ENCODE measurements at places on chromosomes 1 and 21. TPM values are rescaled to one million over a fixed set of nuclear protein-coding genes. Genes with fewer than 3 reads are reported as not detected.

DNA sequence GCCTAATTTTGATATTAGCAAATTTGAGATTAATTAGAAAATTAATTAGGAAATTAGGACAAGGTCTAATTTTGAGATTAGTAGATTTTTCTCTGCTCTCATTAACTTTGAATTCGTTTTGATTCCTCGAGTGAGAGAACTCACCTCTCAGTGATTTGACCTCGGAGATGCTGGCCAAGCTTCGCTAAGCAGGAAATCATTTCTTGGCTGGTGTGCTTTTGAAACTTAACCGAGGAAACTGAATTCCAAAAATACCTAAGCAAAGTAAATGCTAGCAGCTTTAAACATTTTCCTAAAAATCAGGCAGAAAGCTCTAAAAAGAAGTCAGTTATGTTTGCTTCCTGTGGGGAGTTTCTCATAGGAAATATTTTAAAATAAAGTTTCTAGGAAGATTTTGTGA lies 34.9 kb downstream of the CDC14A start:
- peak overlapping the region; percentile 72 for H3K4me3 ChIP-seq
- peaks cover 26% of the 10 kb centered on the region for H3K4me1 ChIP-seq
- H3K27me3 ChIP-seq: no peaks in the 10 kb centered on the region
- peaks cover 9% of the 10 kb centered on the region for H3K36me3 ChIP-seq
- peak overlapping the region; percentile 72 for H3K27ac ChIP-seq

KRTAP19-1 gene
- not detected for total RNA-seq

GRCh38 chr1:26195805-26196204 lies 5.4 kb downstream of the CATSPER4 start:
- peaks cover 23% of the 10 kb centered on the region for H3K4me1 ChIP-seq
- DNase-seq: no peak
- H3K27me3 ChIP-seq: peaks cover 6% of the 10 kb centered on the region
- H3K4me3 ChIP-seq: no peak overlapping the region
- H3K36me3 ChIP-seq: no peaks in the 10 kb centered on the region

GRCh38 chr1:87644579-87645190 lies 316.0 kb downstream of the LMO4 start:
- no peak overlapping the region for H3K27ac ChIP-seq
- no peaks in the 10 kb centered on the region for H3K36me3 ChIP-seq
- no peak for DNase-seq
- no peaks in the 10 kb centered on the region for H3K27me3 ChIP-seq
- no peaks in the 10 kb centered on the region for H3K4me1 ChIP-seq

DNA sequence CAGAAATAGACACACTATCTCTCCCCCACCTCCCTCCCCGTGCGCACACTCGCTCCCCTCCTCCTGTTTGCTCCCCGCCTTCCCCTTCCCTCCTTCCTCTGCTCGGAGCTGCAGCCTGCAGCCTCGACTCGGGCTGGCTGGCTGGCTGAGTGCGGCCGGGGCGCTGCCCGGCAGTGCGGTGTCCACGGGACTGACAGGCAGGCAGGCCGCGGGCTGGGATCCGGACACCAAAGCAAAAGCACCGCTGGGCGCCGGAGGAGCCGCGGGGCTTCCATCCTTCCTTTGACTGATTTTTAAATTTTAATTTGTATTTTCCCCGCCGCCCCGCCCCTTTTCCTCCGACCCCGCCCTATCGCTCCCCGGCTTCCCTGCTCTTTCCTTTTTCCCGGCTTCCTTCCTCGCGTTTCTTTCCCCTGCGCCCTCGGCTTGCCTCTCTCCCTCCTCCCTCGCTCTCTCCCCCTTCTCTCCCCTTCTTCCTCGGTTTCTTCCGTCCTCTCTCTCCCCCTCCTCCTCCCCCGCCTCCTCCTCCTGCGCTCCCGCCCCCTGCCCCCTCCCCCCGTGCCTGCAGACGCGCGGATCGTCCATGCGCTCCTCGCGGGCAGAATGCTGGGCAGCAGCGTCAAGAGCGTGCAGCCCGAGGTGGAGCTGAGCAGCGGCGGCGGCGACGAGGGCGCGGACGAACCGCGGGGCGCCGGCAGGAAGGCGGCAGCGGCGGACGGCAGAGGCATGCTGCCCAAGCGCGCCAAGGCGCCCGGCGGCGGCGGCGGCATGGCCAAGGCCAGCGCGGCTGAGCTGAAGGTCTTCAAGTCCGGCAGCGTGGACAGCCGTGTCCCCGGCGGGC lies 109.4 kb downstream of the NAV1 start:
- H3K4me1 ChIP-seq: no peaks in the 10 kb centered on the region
- H3K27me3 ChIP-seq: peaks cover 47% of the 10 kb centered on the region

GRCh38 chr1:234614081-234614489 lies 4.1 kb upstream of the IRF2BP2 start:
- H3K4me1 ChIP-seq: peaks cover 27% of the 10 kb centered on the region
- peak overlapping the region; percentile 4 for H3K27ac ChIP-seq
- H3K27me3 ChIP-seq: no peaks in the 10 kb centered on the region
- no peaks in the 10 kb centered on the region for H3K36me3 ChIP-seq
- no peak overlapping the region for H3K4me3 ChIP-seq
- DNase-seq: no peak

OR10K2 gene
- total RNA-seq: not detected

FCGR3A gene
- total RNA-seq: 2.3 TPM

PGLYRP3 gene
- total RNA-seq: not detected

DNA sequence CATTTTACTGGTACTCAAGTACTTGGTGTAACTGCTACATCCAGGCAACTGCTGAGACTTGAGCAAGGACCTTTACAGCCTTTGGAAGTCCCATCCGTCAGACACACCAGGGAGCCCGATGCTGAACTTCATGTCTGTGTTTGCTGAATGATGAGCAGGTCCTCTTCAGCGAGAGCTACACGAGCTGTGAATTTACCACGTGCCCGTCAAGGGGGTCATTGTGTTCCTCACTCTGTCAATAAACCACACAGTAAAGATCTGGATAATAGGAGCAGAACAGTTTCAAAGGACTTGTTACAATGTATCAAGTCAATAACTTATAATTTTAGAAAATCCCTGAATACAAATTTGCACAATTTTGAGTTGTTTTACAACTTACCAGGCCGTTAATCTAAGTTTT lies 427.2 kb downstream of the KIF26B start:
- DNase-seq: no peak
- H3K27ac ChIP-seq: no peak overlapping the region
- no peak overlapping the region for H3K4me3 ChIP-seq
- no peaks in the 10 kb centered on the region for H3K36me3 ChIP-seq
- no peaks in the 10 kb centered on the region for H3K4me1 ChIP-seq
- no peaks in the 10 kb centered on the region for H3K27me3 ChIP-seq

ADAMTS5 gene
- not detected for total RNA-seq

DNA sequence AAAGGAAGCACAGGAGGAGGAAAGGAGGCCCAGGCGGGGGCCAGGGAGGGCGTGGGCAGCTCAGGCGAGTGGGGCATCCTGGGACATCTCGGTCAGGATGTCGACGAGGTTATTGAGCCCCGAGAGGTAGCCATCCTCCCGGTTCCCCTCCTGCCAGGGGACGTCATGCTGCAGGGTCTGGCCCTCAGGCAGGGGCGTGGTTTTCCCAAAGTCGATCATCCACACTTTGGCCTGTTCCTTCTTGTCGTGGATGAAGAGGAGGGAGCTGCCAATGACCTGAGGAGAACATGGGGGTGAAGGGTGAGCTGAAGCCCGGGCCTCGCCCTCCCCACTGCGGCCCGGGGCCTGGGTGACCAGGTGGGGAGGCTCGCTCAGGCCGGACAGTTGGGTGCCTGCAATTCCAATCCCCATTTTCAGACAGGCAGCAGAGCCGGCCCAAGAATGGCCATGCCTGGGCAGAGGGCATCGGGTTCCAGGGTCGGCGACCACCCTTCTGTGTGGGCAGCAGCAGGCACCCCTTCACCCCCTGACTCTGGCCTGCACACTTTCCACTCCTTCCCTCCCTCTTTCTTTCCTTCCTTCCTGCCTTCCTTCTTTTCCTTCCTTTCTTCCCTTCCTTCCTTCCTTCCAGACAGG lies 86.2 kb downstream of the STUM start:
- peak overlapping the region; percentile 84 for H3K27ac ChIP-seq
- DNase-seq: peak; percentile 39
- no peaks in the 10 kb centered on the region for H3K27me3 ChIP-seq
- peaks cover 24% of the 10 kb centered on the region for H3K36me3 ChIP-seq

- DNase-seq: no peak
- peaks cover 22% of the 10 kb centered on the region for H3K36me3 ChIP-seq
- H3K27me3 ChIP-seq: no peaks in the 10 kb centered on the region
Observed at GRCh38 chr1:39754906-39755504, 16.1 kb downstream of the OXCT2 start.

- H3K4me3 ChIP-seq: no peak overlapping the region
- no peak overlapping the region for H3K27ac ChIP-seq
- no peaks in the 10 kb centered on the region for H3K36me3 ChIP-seq
Observed at GRCh38 chr1:31095298-31095981, 29.9 kb upstream of the PUM1 start.

TP73 gene
- total RNA-seq: 0.62 TPM

DNA sequence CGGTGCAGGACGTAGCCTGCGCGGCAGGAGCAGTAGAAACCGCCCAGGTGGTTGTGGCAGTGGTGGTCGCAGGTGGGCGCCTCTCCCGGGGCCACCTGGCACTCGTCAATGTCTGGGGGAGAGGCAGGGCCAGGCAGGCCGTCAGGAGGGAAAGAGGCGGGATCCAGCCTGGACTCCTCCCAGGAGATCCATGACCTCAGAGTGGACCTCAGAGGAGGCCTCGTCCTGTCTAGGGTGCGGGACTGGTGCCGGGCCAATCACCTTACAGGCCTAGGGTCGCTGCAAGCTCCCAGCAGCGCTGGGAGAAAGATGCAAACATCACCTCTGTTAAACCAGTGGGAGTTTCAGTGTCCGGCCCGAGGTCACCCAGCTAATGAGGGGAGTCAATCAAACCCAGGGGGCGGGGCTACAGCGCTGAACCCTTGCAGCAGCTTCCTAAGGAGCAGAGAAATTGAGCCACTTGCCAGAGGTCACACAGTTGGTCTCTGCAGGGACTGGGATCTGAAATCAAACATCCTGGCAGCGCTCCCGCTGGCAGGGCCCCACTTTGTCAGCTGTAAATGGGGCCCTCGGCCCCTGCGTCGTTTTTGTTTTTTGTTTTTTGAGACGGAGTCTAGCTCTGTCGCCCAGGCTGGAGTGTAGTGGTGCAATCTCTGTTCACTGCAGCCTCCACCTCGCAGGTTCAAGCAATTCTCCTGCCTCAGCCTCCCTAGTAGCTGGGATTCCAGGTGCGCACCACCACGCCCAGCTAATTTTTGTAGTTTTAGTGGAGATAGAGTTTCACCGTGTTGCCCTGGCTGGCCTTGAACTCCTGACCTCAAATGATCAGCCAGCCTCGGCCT lies 1.4 kb downstream of the MASP2 start:
- DNase-seq: peak; percentile 15
- no peak overlapping the region for H3K4me3 ChIP-seq
- H3K4me1 ChIP-seq: no peaks in the 10 kb centered on the region
- no peaks in the 10 kb centered on the region for H3K36me3 ChIP-seq
- H3K27ac ChIP-seq: no peak overlapping the region
- H3K27me3 ChIP-seq: no peaks in the 10 kb centered on the region

GRCh38 chr1:193614817-193615216 lies 428.4 kb upstream of the B3GALT2 start:
- H3K27me3 ChIP-seq: no peaks in the 10 kb centered on the region

KCNE2 gene
- total RNA-seq: not detected

DNA sequence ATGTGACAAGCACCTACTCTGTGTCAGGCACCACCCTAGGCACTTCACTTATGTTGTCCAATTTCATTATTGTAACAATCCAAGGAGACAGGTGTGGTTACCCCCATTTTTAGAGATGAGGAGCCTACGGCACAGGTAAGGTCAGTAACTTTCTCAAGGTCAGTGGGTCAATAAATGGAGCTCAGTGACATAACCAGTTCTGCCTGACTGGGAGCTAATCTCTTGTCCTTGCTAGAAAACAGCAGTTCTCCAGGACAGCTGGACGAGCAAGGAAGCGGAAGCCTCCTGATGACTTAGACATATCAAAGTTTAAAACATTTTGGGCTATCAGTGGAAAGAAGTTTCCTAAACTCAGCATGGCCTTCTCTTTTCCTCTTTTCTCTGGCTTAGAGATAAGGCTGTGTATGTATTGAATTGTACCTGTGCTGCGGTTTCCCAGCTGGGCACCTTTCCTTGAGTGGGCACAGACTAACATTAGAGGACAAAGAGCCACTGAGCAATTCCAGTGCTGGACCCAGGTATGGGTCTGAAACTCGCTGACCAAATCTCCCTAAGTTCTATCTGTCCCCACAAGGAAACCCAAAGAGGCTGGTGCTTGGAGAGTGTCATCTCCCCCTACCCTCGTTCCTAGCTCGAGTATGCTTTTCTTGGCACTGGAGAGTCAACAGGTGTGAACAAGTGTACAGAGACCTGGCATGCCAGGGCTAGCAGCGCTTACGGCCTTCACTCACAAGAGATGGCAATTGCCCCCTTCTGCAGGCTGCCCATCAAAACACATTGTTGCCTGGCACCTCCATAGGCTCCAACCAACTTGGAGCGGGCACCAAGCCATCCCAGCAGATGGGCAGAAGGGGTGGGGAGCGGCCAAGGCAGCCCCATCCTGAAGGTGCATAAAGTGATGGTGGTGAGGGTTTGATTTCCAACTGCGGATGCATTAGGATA lies 456.1 kb upstream of the PROX1 start:
- H3K27ac ChIP-seq: no peak overlapping the region
- no peak for DNase-seq
- H3K4me3 ChIP-seq: no peak overlapping the region
- H3K36me3 ChIP-seq: no peaks in the 10 kb centered on the region

- no peak overlapping the region for H3K4me3 ChIP-seq
- peaks cover 3% of the 10 kb centered on the region for H3K4me1 ChIP-seq
- no peaks in the 10 kb centered on the region for H3K27me3 ChIP-seq
- no peak for DNase-seq
- H3K36me3 ChIP-seq: no peaks in the 10 kb centered on the region
Observed at GRCh38 chr1:238898856-238899255, 487.5 kb upstream of the CHRM3 start.

- no peaks in the 10 kb centered on the region for H3K4me1 ChIP-seq
- no peak overlapping the region for H3K27ac ChIP-seq
- H3K36me3 ChIP-seq: peaks cover 19% of the 10 kb centered on the region
Observed at GRCh38 chr1:66916320-66916719, 8.3 kb downstream of the DNAI4 start.

COL11A1 gene
- not detected for total RNA-seq

DNA sequence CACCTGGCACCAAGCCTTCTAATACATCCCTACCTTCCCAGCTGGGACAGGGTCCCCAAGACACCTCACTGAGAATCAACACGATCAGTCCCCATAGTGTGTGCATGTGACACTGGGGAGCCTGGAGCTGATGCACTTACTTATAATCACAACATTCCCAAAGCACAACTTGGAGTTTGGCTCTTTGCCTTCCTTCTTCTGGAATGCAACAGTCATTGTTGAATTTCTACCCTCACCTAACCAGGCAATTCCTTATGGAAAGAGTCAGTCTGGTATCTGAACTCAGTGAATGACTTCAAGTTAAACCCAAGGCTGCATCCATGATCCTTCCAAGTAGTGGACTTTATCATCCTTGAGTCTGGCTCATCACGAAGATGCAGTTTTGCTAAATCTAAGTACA lies 86.1 kb downstream of the DSCAM start:
- H3K27ac ChIP-seq: no peak overlapping the region
- no peaks in the 10 kb centered on the region for H3K4me1 ChIP-seq
- peaks cover 3% of the 10 kb centered on the region for H3K27me3 ChIP-seq
- H3K4me3 ChIP-seq: no peak overlapping the region
- no peaks in the 10 kb centered on the region for H3K36me3 ChIP-seq

Measured in activated naive CD8-positive, alpha-beta T cell treated with anti-CD3 and anti-CD28 coated beads, Interleukin-2, amount 10 ng/mL, durations not matched to agents 7 days and 5 days (primary cell).